ENCODE measurements at places on chromosomes 2 and 18. TPM values are rescaled to one million over a fixed set of nuclear protein-coding genes. Genes with fewer than 3 reads are reported as not detected.

GRCh38 chr2:108189316-108189715 lies 50.5 kb upstream of the SULT1C3 start:
- no peak for DNase-seq

- DNase-seq, result no peak
Measured at GRCh38 chr2:54103454-54104314, 11.7 kb upstream of the ACYP2 start.

- no peak for DNase-seq
Measured at GRCh38 chr2:8546612-8547283, 135.1 kb upstream of the ID2 start.

- no peak for DNase-seq
Measured at GRCh38 chr2:9403924-9404323, 19.4 kb downstream of the ITGB1BP1 start.

- no peak for DNase-seq
Measured at GRCh38 chr2:172101821-172102390, 794 bp downstream of the DLX2 start.

DNA sequence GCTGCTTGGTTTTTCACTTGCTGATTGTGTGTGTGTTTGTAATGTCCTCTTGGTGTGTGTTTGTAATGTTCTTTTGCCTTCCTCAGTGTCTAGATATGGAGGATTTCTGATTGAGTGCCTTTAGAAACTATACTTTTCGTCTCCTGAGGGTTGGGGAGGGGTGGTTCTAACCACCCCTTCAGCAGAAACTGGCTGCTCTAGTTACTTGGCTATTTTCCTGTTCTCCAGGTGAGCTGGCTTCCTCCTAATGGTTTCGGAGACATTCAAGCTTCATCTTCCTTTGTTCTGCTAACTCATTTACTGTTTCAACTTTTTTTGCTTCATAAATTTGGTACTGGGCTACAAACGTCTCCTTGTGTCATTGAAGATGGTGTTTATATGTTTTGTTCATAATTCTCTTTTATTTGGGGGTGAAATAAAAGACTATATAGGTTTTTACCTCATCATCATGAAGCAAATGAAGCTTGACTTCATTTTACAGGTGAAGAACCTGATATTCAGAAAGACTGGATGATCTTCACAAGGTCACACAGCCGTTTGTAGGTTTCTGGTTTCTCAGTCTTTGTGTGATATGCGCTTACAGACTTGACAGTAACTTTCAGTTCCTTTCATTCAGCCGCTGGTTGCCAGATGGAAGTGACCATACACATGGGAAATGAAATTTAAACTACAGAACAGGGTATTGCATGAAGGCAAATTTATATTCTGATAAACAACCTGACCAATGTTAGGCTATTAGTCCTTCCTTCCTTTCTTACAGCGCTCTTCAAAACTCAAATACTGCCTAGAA lies 238.5 kb downstream of the GALR1 start:
- DNase-seq, result no peak

- DNase-seq, result no peak
Measured at GRCh38 chr2:150286730-150287362, 200.6 kb downstream of the RND3 start.

DNA sequence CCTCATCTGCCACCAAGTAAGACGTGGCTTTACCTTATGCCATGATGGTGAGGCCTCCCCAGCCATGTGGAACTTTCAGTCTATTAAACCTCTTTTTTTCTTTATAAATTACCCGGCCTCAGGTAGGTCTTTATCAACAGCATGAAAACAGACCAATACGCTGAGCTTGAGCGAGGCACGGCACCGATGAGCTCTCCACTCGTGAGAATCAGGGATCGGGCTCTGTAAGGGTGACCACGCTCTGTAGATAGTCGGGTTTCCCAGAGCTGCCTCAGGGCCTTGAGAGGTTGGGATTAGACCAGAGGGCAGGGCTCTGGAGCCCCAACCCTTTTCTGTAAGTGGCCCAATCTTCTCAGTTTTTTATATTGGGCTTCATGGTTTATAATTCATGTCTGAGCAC lies 360.3 kb upstream of the MYT1L start:
- DNase-seq, result no peak

- no peak for DNase-seq
Measured at GRCh38 chr18:68418881-68419280, 296.0 kb downstream of the TMX3 start.

- no peak for DNase-seq
Measured at GRCh38 chr2:9086465-9086864, 83.0 kb upstream of the MBOAT2 start.

- DNase-seq, result no peak
Measured at GRCh38 chr2:6866275-6866671, 566 bp upstream of the CMPK2 start.

Gene ABCG5
- 0.76 TPM for polyA plus RNA-seq

Gene TSPYL6
- 0.29 TPM for polyA plus RNA-seq

Gene METTL21A
- 32.7 TPM for polyA plus RNA-seq

Gene REG3A
- polyA plus RNA-seq, result not detected

Gene CTLA4
- polyA plus RNA-seq, result 0.19 TPM

Gene MYL12A
- polyA plus RNA-seq, result 418 TPM

Gene CROCC2
- 0.03 TPM for polyA plus RNA-seq

Gene SFT2D3
- not detected for polyA plus RNA-seq
